ENCODE measurements at places on chromosomes 2 and 18.

DNA sequence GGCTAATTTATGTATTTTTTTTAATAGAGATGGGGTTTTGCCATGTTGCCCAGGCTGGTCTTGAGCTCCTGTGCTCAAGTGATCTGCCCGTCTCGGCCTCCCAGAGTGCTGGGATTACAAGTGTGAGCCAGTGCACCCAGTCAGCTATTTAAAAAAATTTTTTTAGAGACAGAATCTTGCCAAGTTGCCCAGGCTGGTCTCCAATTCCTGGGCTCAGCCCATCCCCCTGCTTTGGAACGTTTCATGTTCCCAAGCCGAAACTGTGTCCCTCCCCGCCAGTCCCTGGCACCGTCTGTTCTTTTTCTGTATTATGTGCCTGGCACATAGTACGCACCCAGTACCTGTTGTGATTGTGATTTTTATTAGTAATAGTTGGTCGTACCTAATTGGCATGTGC is 63.1 kb upstream of the MGAT5 start:
- no peak for DNase-seq

- no peak for DNase-seq
These were observed 95.8 kb downstream of the TMEFF2 start for GRCh38 chr2:192098814-192099491.

DNA sequence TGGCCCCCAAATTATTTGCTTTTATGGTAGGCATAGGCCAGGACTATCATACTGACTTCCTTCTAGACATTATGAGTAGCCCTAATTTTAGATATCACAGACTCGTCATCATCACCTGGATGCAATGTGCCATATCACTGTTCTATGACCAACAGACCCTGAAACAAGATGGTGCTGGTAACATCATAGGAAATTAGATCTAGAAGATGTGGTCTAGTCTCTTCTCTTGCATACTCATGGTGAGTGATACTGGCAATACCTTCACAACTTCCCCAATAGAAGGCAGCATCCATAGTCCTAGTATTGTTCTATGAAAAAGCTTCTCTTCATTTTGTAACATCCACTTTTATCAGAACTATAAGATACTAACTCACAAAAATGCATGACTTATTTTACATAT is 116.3 kb upstream of the ITGA4 start:
- no peak for DNase-seq

GRCh38 chr2:46162329-46163097 is 134.7 kb upstream of the EPAS1 start:
- no peak for DNase-seq

- no peak for DNase-seq
These were observed 14.2 kb upstream of the CABLES1 start for GRCh38 chr18:23121133-23121532.

GRCh38 chr2:30224151-30224550 is 7.2 kb upstream of the LBH start:
- no peak for DNase-seq

- no peak for DNase-seq
These were observed 89.7 kb upstream of the COL3A1 start for GRCh38 chr2:188884517-188884916.

- DNase-seq: no peak
These were observed 20.9 kb upstream of the TANK start for GRCh38 chr2:161139098-161139987.

GRCh38 chr2:138486363-138487198 is 15.0 kb upstream of the SPOPL start:
- DNase-seq: no peak

- DNase-seq: no peak
These were observed 87.3 kb downstream of the MALT1 start for GRCh38 chr18:58758606-58759005.

DNA sequence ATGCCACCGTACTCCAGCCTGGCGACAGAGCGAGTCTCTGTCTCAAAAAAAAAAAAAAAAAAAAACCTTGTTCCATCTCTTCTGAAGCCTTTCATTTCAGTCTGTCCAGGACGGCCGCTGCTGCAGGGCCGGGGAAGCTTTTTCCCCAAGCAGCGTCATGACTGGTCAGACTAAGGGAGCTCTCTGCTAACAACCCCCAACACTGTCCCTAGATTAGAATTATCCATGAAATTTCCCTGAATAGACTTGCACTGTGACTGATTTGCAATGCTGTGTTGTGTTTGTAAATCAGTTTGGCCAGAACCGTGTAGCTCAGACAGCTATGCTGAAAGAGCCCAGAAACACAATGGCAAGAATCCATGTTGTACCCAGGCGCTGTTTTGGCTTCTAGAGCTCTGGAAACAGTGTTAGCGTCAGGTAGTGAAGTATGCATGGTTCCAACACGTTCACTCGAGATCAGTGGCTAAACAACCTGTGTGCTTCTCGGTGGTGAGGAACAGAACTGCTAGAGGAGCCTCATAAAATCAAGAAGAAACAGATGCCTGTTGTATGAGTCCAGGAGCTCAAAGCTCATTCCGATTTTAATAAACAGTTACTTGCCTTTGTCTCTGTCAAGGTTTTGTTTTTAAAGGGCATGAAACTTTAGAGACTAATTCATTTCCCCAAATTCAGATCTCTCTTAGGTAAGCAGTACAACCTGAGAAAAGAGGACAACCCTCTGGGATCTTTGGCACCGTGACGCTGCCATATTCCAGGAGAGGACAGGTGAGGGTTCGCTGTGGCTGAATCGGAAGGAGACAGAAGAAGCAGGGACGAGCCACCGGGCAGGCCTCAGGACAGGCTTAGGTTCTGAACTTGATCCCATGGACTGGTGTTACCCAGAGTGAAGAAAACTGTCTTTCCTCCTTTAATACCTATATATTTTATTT is 43.5 kb downstream of the GORASP2 start:
- no peak for DNase-seq

DNA sequence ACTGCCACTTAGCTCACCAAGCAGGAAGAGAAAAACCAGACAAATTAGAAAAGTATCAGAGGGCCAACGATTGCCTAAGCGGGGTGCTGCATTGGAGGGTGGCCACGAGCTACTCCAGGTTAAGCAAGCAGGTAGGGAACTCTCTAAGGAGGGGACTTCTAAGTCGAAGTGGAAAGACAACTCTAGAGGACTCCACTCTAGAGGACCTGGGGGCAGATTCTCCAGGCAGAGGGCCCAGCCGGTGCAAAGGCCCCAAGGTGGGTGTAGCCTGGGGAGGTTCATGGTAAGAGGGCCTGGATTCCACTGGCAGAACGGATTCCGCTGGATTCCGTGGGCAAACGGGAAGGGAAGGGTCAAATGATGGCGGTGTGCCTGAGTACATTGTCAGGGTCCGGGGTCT is 12.7 kb downstream of the FBLN7 start:
- no peak for DNase-seq

DNA sequence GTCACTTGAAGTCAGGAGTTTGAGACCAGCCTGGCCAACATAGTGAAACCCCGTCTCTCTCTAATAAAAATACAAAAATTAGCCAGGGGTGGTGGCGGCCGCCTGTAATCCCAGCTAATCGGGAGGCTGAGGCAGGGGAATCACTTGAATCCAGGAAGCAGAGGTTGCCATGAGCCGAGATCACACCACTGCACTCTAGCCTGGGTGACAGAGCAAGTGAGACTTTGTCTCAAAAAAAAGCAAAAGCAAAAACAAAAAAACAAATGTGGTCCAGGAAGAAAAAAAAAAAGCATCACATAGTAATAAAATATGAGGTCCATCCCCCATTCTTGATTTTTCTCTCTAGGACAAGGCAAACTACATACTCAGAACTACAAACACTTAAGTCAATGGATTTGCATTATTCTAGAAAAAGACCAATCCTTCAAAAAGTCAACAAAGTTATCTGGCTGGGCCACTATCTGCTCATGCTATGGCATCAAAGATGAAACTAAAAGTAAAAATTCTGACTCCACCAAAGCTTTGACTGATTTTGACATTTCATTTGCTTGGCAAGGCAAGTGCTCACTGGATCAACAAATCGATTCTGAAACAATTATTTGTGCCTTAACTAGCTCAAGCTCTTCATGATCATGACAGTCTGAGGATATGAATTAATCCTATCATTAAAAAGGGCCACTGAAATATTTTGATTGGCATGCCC is 28.4 kb downstream of the MEX3C start:
- DNase-seq: no peak

DNA sequence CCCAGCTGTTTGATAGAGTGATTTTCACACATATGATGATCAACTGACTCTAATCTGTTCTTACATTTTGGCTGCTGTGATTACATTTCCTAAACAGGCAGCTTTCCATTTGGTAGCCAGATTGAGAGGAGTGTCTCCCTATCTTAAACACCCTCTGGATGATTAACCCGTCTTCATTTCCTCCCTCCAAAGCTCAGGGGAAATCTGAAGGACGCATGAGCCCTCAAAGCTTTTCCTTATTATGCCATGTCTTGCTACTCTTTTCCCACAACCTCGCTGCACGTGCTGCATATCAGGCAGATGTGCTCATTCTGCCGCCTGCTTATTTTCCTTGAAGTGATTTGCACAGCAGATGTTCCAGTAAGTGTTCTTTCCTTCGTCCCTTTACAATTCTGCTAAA is 837.4 kb downstream of the LRRTM4 start:
- DNase-seq: no peak

DNA sequence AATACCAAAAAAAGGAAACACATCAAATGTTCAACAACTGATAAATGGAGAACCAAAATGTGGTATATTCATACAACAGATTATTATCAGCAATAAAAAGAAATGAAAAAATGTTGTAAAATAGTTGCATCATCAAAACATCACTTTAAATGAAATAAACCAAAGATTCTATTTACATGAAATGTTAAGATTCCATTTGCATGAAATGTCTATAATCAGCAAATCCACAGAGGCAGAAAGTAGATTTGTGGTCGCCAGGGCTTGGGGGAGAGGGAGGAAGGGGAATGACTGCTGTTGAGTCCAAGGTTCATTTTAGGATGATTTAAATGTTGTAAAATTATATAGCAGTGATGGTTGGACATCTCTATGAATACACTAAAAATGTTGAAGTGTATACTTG is 181.9 kb downstream of the RTP5 start:
- DNase-seq: no peak

GRCh38 chr2:63257473-63257872 is 206.8 kb downstream of the OTX1 start:
- no peak for DNase-seq

GRCh38 chr2:142422769-142423168 is 292.0 kb upstream of the LRP1B start:
- no peak for DNase-seq

All from stimulated activated CD8-positive, alpha-beta memory T cell treated with anti-CD3 and anti-CD28 coated beads, Interleukin-15, amount 100 ng/mL, for 24 hours (primary cell).